NCI-H146 (cell line): ENCODE measurements at places on chromosomes 6 and 20.

GRCh38 chr6:150722614-150723344 is 123.1 kb downstream of the PLEKHG1 start:
- DNase-seq = no peak

- DNase-seq = peak; percentile 93
Observed at GRCh38 chr6:143746202-143747119, 68.7 kb downstream of the PHACTR2 start.

DNA sequence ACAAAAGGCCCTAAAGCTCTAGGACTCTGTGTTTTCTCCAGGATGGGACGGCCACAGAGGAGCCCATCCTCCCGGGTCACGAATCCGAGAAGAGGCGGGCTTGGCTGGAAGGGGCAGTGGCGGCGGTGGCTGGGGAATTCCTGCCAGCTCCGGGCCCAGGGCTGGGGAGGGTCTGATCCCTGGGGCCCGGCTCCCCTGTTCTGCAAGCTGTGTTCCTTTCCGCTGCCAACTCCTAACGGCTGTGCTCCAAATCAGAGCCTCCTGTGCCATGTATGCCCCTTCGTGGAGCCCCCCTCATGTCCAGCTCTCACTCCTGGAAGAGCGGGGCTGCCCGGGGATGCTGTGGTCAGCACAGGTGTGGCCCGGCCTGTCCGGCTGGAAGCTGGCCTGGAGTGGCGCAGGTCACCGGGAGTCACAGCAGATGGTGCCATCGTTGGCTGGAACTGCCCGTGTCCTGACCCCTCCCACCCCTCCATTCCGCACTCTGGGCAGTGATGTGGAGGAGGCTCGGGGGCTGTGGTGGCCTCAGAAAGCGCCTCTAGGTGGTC is 88.2 kb upstream of the MPC1 start:
- no peak for DNase-seq

DNA sequence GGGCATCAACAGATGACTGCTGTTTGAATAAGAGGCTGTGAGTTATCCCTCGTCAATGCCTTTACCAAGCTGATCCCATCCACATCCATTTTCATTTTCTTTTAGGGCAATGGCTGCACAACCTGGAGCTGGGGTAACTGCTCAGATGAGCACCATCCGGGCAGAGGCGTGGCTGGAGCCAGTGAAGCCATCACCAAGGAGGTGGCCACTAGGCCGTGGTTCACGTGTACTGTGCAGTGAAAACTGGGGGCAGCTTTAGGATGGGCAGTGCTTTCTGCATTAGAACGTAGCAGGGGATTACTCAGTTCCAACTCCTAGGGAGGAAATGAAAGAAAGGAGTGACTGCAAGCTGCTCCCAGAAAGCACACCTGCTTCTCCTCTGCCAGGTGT is 51.2 kb downstream of the RRBP1 start:
- DNase-seq = no peak

GRCh38 chr20:20457392-20458126 is 89.7 kb downstream of the INSM1 start:
- peak; percentile 90 for DNase-seq

DNA sequence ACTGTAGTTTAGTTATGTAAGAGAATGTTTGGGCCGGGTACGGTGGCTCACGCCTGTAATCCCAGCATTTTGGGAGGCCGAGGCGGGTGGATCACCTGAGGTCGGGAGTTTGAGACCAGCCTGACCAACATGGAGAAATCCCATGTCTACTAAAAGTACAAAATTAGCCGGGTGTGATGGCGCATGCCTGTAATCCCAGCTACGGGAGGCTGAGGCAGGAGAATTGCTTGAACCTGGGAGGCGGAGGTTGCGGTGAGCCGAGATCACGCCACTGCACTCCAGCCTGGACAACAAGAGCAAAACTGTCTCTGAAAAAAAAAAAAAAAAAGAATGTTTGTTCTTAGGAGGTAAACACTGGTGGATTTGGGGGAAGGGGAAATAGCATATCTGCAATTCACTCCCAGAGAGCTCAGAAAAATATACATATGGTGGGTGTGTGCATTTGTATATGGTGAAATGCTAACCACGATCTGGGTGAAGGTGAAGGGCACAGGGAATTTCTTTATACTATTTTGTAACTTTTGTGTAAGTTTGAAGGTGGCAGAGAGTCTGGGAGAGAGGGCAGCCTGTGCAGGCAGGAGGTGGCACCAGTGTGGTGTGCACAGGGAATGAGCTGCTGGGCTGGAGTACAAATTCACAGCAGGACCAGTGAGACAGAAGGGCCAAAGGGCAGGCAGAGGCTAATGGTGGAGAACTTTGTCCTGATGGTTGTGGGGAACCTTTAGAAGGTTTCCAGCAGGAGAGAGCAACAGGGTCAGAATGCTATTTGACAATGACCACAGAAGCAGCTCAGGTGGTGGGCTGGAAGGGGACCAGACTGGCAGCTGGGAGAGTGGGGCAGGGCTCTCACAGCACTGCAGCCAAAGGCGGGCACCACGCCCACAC is 42.4 kb downstream of the SSR1 start:
- DNase-seq = no peak

GRCh38 chr6:167688123-167688522 is 138.6 kb upstream of the AFDN start:
- DNase-seq = no peak

DNA sequence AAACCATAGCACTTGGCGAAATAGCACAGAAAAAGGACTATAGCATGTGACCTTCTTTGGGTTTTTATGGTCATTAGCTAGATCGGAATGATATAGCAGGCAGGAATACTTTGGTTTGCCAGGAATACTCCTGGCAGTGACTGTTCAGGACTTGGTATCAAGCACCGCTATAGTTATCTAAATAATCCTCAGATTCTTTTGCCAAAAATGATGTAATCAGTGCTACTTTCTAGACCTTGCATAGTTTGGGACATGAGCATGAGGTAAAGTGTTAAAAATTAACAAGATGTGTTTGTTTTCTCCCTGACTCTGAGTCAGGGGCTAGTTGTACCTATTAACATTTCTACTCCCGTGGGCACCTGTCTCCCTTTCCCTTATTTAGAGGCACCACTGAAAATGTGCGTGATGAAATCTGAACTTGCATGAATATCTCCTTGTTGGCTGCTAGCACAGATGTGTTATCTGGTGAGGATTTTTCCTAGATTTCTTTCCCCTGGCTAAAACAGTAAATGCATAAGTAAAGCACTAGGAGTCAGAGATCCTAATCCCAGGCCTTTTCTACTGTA is 511.0 kb downstream of the CDKAL1 start:
- DNase-seq = no peak

GRCh38 chr6:168232989-168233874 is 86.3 kb downstream of the DACT2 start:
- no peak for DNase-seq
